ENCODE measurements at places on chromosomes 4 and X.

- no peak for DNase-seq
Observed at GRCh38 chr4:66062044-66062443, 391.8 kb upstream of the EPHA5 start.

DNA sequence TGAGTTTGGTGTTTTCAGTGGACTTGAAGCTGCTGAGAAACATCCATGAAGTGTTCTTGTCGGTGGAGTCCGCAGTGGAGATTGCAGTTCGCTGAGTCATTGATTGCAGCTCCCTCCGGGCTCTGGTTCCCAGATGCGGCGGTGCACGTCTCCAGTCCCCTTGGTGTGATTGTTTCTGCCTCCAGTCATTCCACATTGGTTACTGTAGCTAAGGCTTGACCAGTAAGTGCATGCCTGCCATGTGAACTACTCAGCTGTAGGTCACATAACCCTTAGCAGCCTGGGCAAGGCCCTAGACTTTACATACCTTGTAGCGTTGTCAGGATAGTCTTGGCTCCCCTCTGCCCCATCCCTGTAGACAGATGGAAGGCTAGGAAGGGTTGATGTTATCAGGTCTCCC, 53.8 kb upstream of the CLCN4 start:
- no peak for DNase-seq

DNA sequence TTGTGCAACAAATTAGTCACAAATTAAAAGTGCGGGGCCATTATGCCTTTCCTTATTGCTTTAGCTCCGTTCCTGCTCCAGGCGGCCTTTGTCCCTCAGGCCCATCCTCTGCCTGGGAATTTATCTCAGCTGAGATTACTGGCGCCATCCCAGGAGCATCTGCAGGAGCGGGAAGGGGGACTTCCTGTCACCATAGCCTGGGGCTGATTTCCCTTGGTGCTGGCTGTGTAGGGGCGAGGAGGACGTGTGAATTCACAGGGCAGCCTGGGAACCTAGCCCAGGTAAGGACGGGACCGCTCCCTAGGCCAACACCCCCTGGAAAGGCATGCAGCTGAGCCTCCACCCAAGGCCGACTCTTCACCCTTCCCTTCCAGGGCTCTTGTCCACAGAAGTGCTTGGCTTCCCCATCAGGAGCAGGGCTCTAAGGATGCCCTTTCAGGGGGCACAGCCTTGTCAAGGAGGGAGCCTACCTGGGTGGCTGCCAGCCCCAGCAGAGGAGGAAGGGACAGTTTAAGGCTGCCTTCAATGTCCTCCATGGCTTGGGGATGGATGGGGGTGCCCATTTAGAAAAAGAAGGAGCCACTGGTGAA, 72.6 kb upstream of the NKX1-1 start:
- no peak for DNase-seq

GRCh38 chr4:96056346-96056934, 216.5 kb downstream of the PDHA2 start:
- no peak for DNase-seq

DNA sequence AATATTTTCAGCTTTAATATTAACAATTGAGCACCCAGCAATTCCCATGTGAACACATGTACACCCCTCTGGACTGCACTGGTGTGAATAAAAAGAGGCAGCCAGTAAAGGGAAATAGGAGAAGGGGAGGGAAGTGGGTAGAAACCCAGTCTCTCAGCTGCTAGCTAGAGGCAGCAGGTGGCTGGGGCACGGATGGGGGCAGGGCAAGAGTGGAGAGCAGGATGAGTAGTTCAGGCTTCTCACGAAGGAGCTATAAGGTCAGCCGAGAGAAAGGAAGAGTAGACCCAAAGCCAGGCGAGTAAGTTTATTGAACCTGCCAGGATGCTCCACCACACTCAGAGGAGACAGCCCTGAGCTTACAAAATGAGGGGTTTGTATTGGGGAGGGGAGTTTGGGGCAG, 184.8 kb upstream of the MTMR8 start:
- no peak for DNase-seq

DNA sequence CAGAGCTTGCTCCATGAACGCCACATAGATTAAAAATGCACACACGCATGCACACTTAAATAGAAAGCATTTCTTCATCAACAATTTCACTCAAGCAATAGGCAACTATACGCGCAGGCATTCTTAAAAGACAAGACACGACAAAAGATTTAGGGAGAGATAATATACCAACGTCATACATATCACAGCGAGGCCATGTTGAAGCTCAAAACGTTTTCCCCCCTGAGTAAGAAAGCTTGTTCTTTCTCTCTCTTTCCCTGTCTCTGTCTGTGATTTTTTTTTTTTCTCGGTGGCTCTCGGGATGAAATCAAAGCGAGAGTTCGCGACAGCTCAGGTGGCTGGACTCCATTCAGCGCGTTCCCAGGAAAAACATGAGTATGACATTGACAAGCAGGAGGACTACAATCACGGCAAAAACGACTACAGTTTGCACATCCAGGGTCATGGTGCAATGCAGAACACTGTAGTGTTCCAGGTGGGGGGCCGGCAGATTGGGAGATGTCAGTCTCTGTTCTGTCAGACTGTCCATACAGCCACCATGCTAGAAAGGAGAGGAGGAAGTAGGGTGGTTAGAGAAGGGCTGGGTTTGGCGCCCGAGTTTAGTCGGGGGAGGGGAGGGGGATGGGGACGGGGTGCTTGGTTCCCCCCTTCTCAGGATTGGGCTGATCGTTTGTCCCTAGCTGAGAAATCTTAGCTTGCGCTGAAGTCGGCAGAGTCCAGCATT, 30.7 kb downstream of the ARHGEF9 start:
- peak; percentile 27 for DNase-seq

- DNase-seq = no peak
Observed at GRCh38 chrX:53321230-53321942, 40.0 kb upstream of the IQSEC2 start.
